ENCODE measurements at places on chromosomes 3 and 15. TPM values are rescaled to one million over a fixed set of nuclear protein-coding genes. Genes with fewer than 3 reads are reported as not detected.
A peak's percentile ranks its signal among the peaks of the same experiment; 100 is the strongest.

Gene PXYLP1
- 9.2 TPM for total RNA-seq

Gene STAB1
- 119 TPM for total RNA-seq

Gene MAPK6
- total RNA-seq: 17.3 TPM

Gene ZNF106
- 107 TPM for total RNA-seq

Gene ABTB1
- 59.2 TPM for total RNA-seq

Gene HTD2
- 13.2 TPM for total RNA-seq

Gene CSPG5
- total RNA-seq: 2.3 TPM

Gene PATL2
- not detected for total RNA-seq

- DNase-seq: no peak
- no peaks in the 10 kb centered on the region for H3K4me1 ChIP-seq
- H3K36me3 ChIP-seq: no peaks in the 10 kb centered on the region
- no peaks in the 10 kb centered on the region for H3K27me3 ChIP-seq
- no peak overlapping the region for H3K27ac ChIP-seq
- H3K4me3 ChIP-seq: no peak overlapping the region
Measured at GRCh38 chr15:29682781-29683180, 139.5 kb downstream of the TJP1 start.

- DNase-seq: no peak
- no peaks in the 10 kb centered on the region for H3K36me3 ChIP-seq
- no peaks in the 10 kb centered on the region for H3K4me1 ChIP-seq
- H3K4me3 ChIP-seq: no peak overlapping the region
- no peaks in the 10 kb centered on the region for H3K27me3 ChIP-seq
- H3K27ac ChIP-seq: no peak overlapping the region
Measured at GRCh38 chr15:100429116-100429728, 87.4 kb upstream of the ADAMTS17 start.

- H3K27me3 ChIP-seq: no peaks in the 10 kb centered on the region
- no peak overlapping the region for H3K4me3 ChIP-seq
- H3K36me3 ChIP-seq: no peaks in the 10 kb centered on the region
- H3K4me1 ChIP-seq: no peaks in the 10 kb centered on the region
Measured at GRCh38 chr3:67044955-67045354, 46.8 kb downstream of the KBTBD8 start.

- H3K4me3 ChIP-seq: no peak overlapping the region
- H3K27ac ChIP-seq: peak overlapping the region; percentile 48
- no peaks in the 10 kb centered on the region for H3K27me3 ChIP-seq
- peaks cover 8% of the 10 kb centered on the region for H3K4me1 ChIP-seq
- no peak for DNase-seq
- no peaks in the 10 kb centered on the region for H3K36me3 ChIP-seq
Measured at GRCh38 chr3:30471066-30471465, 135.3 kb upstream of the TGFBR2 start.

DNA sequence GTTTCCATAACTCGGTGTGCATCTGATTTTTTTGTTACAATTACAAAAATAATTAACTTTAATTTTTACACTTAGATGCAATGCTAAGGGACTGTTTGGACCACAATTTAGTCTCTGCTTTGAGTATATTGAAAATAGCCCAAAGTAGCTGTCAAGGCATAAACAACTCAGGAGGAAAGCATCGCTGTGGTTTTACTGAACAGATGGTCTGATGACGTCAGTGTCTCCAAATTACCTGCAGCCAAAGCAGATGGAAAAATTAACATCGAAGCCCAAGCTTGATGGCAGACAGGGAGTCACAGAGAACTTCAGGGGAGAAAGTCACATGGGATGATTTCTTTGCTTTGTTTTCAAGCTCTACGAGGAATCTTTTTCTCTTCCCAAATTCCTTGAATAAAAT is 83.1 kb upstream of the PLCL2 start:
- H3K27ac ChIP-seq: peak overlapping the region; percentile 12
- no peak for DNase-seq
- H3K36me3 ChIP-seq: no peaks in the 10 kb centered on the region
- no peak overlapping the region for H3K4me3 ChIP-seq
- no peaks in the 10 kb centered on the region for H3K4me1 ChIP-seq
- H3K27me3 ChIP-seq: no peaks in the 10 kb centered on the region

DNA sequence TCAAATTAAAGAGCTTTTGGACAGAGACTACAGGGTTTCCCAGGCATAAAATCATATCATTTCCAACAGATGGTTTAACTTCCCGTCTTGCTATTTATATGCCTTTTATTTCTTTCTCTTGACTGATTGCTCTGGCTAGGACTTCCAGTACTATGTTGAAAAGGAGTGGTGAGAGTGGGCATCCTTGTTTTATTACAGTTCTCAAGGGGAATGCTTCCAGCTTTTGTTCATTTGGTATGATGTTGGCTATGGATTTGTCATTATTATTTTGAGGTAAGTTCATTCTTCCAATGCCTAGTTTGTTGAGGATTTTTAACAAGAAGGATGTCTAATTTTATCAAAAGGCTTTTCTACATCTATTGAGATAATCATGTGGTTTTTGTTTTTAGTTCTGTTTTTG is 896.6 kb upstream of the CFAP20DC start:
- no peak overlapping the region for H3K27ac ChIP-seq
- DNase-seq: no peak
- no peaks in the 10 kb centered on the region for H3K36me3 ChIP-seq
- H3K4me1 ChIP-seq: no peaks in the 10 kb centered on the region
- no peak overlapping the region for H3K4me3 ChIP-seq
- H3K27me3 ChIP-seq: no peaks in the 10 kb centered on the region

- no peak overlapping the region for H3K4me3 ChIP-seq
- no peak for DNase-seq
- no peaks in the 10 kb centered on the region for H3K4me1 ChIP-seq
- H3K27me3 ChIP-seq: no peaks in the 10 kb centered on the region
- no peak overlapping the region for H3K27ac ChIP-seq
Measured at GRCh38 chr15:101710806-101711205, 13.5 kb downstream of the TARS3 start.

DNA sequence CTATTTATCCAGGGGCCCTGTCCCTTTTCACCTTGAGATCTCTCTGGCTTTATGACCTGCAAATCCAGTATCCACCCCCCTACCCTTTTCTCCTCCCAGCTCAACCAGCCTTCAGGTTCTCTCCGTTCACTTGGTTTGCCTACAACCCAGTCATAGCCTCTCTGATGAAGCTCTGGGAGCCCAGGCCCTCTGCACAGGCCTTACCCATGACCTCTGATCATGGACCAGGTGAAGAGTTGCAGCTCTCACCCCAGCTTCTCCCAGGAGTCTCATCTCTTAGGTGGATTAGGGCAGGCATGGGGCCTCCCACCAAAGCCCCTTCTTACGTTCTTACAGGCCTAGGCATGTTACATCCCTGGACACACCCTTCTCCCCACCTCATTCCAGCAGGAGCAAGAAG is 59.8 kb downstream of the EXOG start:
- no peaks in the 10 kb centered on the region for H3K27me3 ChIP-seq
- H3K4me3 ChIP-seq: no peak overlapping the region
- no peaks in the 10 kb centered on the region for H3K36me3 ChIP-seq
- peak; percentile 41 for DNase-seq
- no peaks in the 10 kb centered on the region for H3K4me1 ChIP-seq

GRCh38 chr15:93823971-93824913 is 407.1 kb upstream of the MCTP2 start:
- H3K27me3 ChIP-seq: no peaks in the 10 kb centered on the region
- no peaks in the 10 kb centered on the region for H3K36me3 ChIP-seq
- no peak for DNase-seq
- H3K27ac ChIP-seq: no peak overlapping the region

- H3K27me3 ChIP-seq: no peaks in the 10 kb centered on the region
- DNase-seq: no peak
- H3K27ac ChIP-seq: no peak overlapping the region
- no peaks in the 10 kb centered on the region for H3K4me1 ChIP-seq
- no peaks in the 10 kb centered on the region for H3K36me3 ChIP-seq
- no peak overlapping the region for H3K4me3 ChIP-seq
Measured at GRCh38 chr3:40765884-40766283, 241.1 kb downstream of the ZNF621 start.

DNA sequence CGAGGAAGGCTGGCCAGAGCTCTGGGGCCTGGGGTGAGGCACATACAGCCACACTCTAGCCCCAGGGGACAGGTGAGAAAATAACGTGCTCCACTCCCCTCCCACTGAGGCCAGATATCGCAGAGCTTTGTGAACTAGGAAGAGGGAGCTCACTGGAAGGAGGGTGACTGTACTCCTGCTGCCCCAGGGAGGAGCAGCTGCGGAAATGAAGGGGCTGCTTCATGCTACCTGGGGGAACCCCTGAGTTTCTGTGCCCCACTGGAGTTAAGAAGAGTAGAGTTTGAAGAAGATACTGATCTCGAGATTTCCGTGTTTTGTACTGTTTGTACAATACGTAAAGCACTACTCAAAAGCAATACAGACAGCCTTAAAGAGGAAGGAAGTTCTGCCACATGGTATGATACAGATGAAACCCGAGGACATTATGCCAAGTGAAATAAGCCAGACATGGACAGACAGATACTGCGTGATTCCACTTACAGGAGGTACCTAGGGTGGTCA is 44.6 kb downstream of the CMTM6 start:
- DNase-seq: no peak
- H3K4me1 ChIP-seq: no peaks in the 10 kb centered on the region
- H3K27ac ChIP-seq: no peak overlapping the region
- no peak overlapping the region for H3K4me3 ChIP-seq
- no peaks in the 10 kb centered on the region for H3K27me3 ChIP-seq
- no peaks in the 10 kb centered on the region for H3K36me3 ChIP-seq

GRCh38 chr3:173690542-173691180 is 293.1 kb downstream of the NLGN1 start:
- no peak for DNase-seq
- no peak overlapping the region for H3K27ac ChIP-seq
- no peak overlapping the region for H3K4me3 ChIP-seq
- H3K4me1 ChIP-seq: no peaks in the 10 kb centered on the region
- no peaks in the 10 kb centered on the region for H3K27me3 ChIP-seq
- no peaks in the 10 kb centered on the region for H3K36me3 ChIP-seq

Data from sigmoid colon (tissue), 7 donors.